Activated naive CD4-positive, alpha-beta T cell treated with anti-CD3 and anti-CD28 coated beads, Interleukin-2, amount 10 ng/mL, durations not matched to agents 7 days and 5 days (primary cell): ENCODE measurements at places on chromosomes 6 and 20.

DNA sequence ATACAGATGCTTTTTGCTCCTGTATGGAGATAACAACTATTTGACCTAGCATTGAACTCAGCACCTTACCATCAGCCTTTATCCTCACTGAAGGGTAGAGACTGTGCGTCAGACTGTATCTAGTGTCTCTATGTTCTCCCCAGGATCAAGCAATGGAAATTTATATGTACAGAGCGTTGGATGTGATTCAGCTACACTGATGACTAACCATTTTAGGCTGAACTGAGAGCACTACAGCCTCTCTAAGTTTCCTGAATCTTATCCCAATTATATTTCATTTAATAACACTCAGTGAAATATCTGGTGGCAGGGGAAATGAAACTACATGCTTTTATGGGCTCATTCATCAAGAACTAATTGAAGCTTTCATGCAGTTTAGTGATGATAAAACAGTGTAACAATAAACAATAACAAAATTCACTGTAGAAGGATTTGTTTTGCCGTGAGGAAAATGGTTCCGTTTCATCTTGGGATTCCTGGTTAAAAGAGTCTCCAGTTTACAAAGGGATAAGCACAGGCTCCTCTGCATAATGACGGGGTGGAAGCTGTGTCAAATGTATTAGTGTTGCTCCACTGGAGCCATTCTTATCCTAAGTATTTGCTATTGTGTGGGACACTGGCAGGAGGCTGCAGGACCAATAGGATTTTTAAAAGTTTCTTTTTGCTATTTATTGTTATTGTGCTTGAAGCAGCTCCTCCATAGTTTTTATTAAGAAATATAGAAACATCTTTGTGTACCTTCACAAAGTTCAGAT is 567.6 kb upstream of the MMS22L start:
- H3K27me3 ChIP-seq, result no peaks in the 10 kb centered on the region
- no peak overlapping the region for H3K4me3 ChIP-seq
- H3K4me1 ChIP-seq, result no peaks in the 10 kb centered on the region
- H3K36me3 ChIP-seq, result no peaks in the 10 kb centered on the region
- H3K27ac ChIP-seq, result no peak overlapping the region

- H3K4me3 ChIP-seq, result no peak overlapping the region
- H3K27me3 ChIP-seq, result peaks cover 4% of the 10 kb centered on the region
- H3K4me1 ChIP-seq, result no peaks in the 10 kb centered on the region
- DNase-seq, result no peak
Observed at GRCh38 chr6:34066218-34066571, 79.7 kb downstream of the GRM4 start.

- H3K36me3 ChIP-seq, result no peaks in the 10 kb centered on the region
- H3K4me3 ChIP-seq, result no peak overlapping the region
- no peak for DNase-seq
Observed at GRCh38 chr6:88006557-88006956, 41.1 kb upstream of the SPACA1 start.

DNA sequence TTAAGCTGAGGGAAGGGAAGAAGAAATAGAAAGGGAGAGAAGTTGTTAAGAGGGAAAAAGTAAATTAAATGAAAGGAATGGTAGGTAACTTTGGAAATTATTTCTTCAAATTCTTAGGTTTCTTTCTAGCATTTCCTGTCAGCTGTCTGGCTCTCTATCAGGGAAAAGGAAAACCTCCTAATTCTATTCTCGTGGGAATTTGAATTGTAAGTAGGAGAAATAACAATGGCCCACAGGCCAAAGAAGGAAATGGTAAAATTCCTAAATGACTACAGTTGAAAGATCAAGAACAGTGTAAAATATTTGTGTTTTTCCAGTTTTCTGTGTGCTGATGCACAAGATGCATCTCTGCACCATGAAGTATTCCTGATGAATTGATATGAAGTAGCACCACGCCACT is 173.0 kb downstream of the IBTK start:
- no peak for DNase-seq
- H3K27ac ChIP-seq, result no peak overlapping the region
- no peaks in the 10 kb centered on the region for H3K4me1 ChIP-seq
- no peak overlapping the region for H3K4me3 ChIP-seq

- H3K27ac ChIP-seq, result no peak overlapping the region
- no peak for DNase-seq
- no peak overlapping the region for H3K4me3 ChIP-seq
- H3K27me3 ChIP-seq, result no peaks in the 10 kb centered on the region
Observed at GRCh38 chr6:160735523-160735922, 33.5 kb downstream of the PLG start.

DNA sequence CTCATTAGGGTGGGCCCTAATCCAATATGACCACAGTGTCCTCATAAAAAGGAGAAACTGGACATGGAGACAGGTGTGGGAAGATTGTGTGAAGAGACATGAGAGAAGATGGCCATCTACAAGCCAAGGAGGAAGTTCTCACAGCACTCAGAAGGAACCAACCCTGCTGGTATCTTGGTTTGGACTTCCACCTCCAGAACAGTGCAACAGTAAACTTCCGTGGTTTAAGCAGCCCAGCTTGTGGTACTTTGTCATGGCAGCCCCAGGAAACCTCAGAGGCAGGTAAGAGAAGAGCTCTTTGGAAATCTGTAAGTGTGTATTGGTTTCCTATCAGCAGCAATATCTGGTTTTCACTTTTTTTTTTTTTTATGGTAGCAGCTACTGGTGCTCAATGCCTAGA is 16.5 kb upstream of the CNKSR3 start:
- no peak overlapping the region for H3K4me3 ChIP-seq
- no peak for DNase-seq
- H3K4me1 ChIP-seq, result no peaks in the 10 kb centered on the region
- no peak overlapping the region for H3K27ac ChIP-seq
- H3K36me3 ChIP-seq, result no peaks in the 10 kb centered on the region
- no peaks in the 10 kb centered on the region for H3K27me3 ChIP-seq

- no peak overlapping the region for H3K4me3 ChIP-seq
- H3K27me3 ChIP-seq, result no peaks in the 10 kb centered on the region
- no peak overlapping the region for H3K27ac ChIP-seq
- H3K36me3 ChIP-seq, result peaks cover 5% of the 10 kb centered on the region
- peaks cover 12% of the 10 kb centered on the region for H3K4me1 ChIP-seq
Observed at GRCh38 chr6:20680697-20681165, 146.5 kb downstream of the CDKAL1 start.

DNA sequence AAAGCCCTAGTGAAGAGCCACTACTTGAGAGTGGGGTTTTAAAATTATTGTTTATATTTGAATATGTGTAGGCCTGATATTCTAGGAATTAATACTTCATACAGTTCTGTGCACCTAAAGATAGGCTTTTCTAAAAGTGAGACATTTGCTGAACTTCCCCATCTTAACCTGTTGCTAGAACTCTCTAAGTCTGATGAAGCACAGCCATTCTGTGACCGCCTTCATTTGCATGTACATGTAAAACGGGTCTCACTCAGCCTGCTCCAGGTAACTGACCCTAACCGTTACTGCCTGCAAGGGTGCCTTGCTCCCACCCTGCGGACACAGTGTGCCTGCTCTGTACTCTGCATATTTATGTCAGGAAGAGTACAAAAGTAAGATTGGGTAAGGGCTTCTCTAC is 44.3 kb upstream of the IRF4 start:
- no peak overlapping the region for H3K4me3 ChIP-seq
- H3K27ac ChIP-seq, result no peak overlapping the region
- no peak for DNase-seq
- H3K36me3 ChIP-seq, result peaks cover 19% of the 10 kb centered on the region
- H3K4me1 ChIP-seq, result peaks cover 2% of the 10 kb centered on the region

DNA sequence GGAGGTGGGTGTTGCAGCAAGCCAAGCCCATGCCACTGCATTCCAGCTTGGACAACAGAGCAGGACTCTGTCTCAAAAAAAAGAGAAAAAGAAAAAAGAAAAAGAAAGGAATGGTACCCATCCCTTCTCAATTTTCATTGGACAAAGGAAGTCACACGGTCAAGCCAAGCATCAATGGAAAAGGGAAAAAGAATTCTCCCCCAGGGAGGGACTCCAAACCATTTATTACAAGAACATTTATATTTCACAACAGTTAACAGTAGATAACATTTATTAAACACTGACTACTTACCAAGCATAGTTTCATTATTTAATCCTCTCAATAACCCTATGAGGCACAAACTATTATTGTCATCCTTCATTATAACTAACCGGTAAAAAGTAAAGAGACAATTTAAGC is 6.6 kb upstream of the KIF13A start:
- no peak for DNase-seq
- no peaks in the 10 kb centered on the region for H3K4me1 ChIP-seq
- no peaks in the 10 kb centered on the region for H3K36me3 ChIP-seq
- no peak overlapping the region for H3K4me3 ChIP-seq
- peaks cover 39% of the 10 kb centered on the region for H3K27me3 ChIP-seq

DNA sequence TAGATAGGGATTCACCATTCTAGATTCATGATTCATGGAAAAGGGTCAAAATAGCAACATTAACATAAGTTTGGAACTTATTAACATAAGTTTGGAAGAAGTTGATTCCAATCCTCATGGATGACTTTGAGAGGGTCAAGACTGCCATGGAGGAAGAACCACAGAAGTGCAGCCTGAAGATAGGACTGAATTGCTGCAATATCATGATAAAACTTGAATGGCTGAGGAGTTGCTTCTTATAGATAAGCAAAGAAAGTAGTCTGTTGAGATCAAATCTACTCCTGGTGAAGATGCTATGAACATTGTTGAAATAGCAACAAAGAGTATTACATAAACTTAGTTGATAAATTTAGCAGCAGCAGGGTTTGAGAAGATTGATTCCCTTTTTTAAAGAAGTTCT is 62.2 kb downstream of the GMDS start:
- no peak for DNase-seq
- no peaks in the 10 kb centered on the region for H3K27me3 ChIP-seq
- no peak overlapping the region for H3K27ac ChIP-seq
- peaks cover 2% of the 10 kb centered on the region for H3K4me1 ChIP-seq
- no peaks in the 10 kb centered on the region for H3K36me3 ChIP-seq

- peaks cover 31% of the 10 kb centered on the region for H3K4me1 ChIP-seq
- peak; percentile 94 for DNase-seq
- H3K27me3 ChIP-seq, result peaks cover 6% of the 10 kb centered on the region
Observed at GRCh38 chr6:131627724-131628682, at the start of gene MED23. MED23 (minus strand) TSS chr6:131628242; CDS start chr6:131628049, 193 bp downstream.

DNA sequence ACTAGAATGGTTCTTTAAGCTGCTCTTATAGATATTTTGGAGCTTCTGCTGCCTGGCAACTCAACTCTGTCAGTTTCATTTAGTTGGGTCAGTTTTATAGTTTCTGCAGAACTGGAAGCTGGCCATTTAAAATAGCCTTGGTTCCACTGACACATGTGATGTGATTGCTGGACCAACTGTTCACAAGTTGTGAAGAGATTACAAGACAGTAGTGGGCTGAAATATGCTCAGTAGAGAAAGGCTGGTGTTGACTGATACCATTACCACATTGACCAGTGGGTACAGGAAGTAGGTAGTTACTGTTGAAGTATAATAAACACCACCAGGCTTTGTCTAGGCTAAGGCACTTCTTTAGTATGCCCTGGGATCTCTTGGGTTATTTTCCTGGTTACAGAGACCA is 39.0 kb downstream of the BCKDHB start:
- H3K4me3 ChIP-seq, result no peak overlapping the region
- H3K27ac ChIP-seq, result no peak overlapping the region
- peaks cover 14% of the 10 kb centered on the region for H3K36me3 ChIP-seq
- no peaks in the 10 kb centered on the region for H3K4me1 ChIP-seq
- no peak for DNase-seq
- no peaks in the 10 kb centered on the region for H3K27me3 ChIP-seq

DNA sequence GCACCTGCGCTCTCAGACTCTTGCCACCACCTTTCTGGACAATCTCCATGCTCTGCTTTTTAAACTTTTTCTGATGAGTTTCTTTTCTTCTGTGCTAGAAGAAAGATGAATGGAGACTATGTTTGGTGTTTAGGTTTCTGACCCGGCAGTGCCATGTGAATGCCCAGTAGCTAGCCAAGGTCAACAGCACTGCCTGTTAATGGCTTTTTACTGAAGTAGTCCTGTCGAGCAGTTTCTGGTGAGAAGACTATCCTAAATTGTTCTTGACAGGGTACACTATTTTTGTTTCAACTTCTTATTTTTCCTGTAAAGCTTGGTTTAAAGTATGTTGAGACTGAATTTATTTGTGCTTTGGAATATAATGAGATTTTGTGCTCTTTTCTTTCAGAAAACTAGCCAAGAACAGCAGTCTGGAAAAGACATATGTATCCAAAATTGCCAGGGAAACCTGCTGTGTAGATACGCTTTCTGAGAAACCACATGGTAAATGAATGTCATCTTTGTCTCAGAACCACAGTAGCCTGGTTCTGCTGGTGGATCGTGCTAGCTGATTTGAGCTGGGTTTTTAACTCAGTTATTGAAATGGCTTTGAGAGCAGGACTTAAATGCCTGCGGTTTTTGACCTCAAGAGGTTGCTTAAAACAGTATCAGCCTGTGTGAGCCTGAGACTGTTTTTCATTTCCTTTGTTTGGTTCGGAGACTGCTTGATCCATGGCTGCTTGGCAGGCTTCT is 48.1 kb downstream of the KCNS1 start:
- H3K27me3 ChIP-seq, result no peaks in the 10 kb centered on the region
- peaks cover 60% of the 10 kb centered on the region for H3K4me1 ChIP-seq
- H3K27ac ChIP-seq, result peak overlapping the region; percentile 81

GRCh38 chr6:20404641-20405032 is 3.0 kb downstream of the E2F3 start:
- H3K4me3 ChIP-seq, result peak overlapping the region; percentile 93
- H3K4me1 ChIP-seq, result peaks cover 64% of the 10 kb centered on the region
- DNase-seq, result peak; percentile 80

DNA sequence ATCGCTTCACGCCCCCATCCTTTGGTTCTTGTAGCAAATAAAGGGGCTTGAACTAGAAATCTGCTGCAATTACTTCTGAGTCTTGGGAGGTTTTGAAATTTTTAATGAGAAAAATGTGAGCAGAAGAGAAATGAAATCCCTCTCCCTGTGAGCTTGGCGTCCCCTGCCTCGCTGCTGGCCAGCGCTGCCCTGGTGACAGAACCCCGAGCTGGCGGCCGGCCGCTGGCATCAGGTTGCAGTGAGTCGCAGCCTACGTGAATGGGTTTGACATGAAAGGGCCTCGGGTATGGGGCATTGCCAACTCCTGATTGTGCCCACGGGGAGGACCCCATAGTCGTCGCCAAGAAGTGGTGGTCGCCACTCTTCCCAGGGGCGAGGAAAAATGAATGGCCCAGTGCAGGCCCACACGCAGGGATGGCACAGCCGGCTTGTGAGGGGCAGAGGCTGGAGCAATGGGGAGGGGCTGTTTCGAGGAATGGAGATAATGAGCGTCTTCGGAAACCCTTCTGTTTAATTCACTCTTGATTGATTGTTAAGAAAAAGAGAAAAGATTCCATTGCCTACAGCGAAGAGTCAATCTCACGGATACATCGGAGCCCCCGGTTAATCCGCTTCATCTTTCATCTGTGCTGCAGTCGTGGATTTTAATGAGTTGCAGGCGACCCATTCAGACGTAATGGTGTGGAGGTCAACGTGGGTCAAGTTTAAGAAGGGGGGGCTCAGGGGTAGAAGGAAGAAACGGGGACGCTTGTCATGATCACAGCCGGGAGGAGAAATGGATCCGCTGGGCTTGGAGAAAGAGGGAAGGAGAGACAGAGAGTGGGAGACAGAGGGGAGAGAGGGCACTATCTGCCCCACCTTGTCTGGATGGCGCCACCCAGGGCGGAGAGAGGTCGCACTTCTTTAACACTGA is 380.1 kb downstream of the THBS2 start:
- peaks cover 3% of the 10 kb centered on the region for H3K27me3 ChIP-seq
- no peak overlapping the region for H3K27ac ChIP-seq
- H3K4me1 ChIP-seq, result no peaks in the 10 kb centered on the region
- no peak for DNase-seq
- no peaks in the 10 kb centered on the region for H3K36me3 ChIP-seq
- no peak overlapping the region for H3K4me3 ChIP-seq

GRCh38 chr6:109379711-109380110 is 2.6 kb downstream of the CD164 start:
- no peak for DNase-seq
- H3K4me1 ChIP-seq, result peaks cover 57% of the 10 kb centered on the region
- H3K27me3 ChIP-seq, result no peaks in the 10 kb centered on the region
- peaks cover 47% of the 10 kb centered on the region for H3K36me3 ChIP-seq
- peak overlapping the region; percentile 94 for H3K4me3 ChIP-seq
- H3K27ac ChIP-seq, result peak overlapping the region; percentile 96
